Testis (tissue), 5 donors: ENCODE measurements at places on chromosomes 7 and 10.
A peak's percentile ranks its signal among the peaks of the same experiment; 100 is the strongest.

DNA sequence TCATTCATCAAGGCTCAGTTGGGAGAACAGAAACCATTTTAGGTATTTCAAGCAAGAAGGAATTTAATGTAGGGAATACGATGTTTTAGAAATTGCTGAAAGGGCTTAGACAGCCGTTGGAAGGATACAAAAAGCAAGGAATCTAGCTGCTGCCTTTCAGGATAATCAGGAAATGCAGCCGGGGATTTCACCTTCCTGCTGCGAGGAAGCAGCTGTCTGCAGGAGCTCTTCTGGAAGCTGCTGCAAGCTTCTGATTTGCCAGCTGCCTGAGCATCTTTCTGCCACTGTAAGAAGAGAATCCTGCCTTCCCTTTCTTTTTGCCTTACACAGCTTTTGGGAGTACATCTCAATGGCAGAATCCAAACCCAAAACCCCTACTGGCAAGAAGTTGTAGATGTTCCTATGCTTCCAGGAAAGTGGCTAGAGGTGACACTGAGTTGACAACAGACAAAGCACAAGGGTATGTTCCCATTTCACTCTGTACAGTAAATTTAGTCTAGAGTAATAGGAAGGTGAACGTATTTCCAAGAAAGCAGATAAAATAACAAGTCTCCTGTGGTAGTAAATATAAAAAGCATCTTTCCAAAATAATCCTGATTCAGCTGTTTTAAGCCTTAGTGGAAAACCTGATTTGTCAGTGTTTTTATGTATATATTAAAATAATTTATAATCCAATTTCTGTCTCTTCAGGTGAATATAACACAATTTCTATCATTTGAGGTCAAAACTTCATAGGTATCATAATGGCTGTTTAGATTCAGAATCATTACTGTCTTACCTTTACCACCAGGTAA is 148.4 kb upstream of the LRGUK start:
- no peak for DNase-seq

DNA sequence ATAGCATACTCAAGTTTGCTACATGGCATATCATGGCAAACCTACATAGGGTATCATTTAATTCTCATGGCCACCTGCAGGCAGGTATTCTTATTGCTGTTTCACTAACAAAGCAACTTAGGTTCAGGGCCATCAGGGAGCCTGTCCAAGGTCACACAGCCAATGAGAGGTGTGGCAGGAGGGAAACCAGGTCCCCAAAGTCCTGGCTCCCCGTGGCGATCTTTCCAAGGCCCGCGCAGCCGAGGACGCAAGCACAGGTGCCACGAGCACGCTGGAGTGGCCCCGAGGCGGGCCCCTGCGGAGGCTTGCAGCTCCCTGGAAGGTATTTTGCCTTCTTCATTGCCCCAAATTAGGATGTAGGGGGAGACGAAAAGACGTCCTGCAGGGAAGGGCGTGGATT is 20.8 kb downstream of the PRKAG2 start:
- no peak for DNase-seq

GRCh38 chr7:20470726-20471125 is 140.0 kb downstream of the ITGB8 start:
- DNase-seq, result no peak

DNA sequence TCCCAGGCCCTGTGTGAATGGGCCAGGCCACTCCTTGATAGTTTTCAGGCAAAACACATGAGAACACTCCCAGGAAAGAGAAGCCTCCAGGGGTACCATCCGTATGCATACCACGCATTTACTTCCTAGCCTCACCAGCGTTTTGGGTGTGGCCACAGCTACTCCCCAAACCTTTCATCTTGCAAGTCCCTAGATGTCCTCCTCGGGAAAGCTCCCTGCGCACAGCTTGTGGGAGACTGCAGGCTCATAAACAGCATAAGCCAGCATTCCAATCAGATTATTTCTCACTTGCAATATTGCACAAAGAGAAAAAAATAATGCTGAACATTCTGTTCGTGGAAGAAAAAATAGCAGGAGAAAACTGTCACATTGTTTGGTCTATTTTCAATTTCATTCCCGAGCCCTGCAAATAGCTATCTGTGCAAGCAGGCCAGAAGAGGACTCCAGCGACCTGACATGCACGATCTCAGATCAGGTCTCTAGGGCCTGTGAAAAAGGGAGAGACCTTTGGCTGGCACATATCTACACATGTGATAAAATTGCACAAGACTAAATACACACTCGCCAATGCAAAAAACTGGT is 175.6 kb downstream of the PLXNA4 start:
- DNase-seq, result peak; percentile 57
